ENCODE measurements at places on chromosomes 12 and 14.

- no peak for DNase-seq
These were observed 12.4 kb downstream of the CALM1 start for GRCh38 chr14:90409209-90409730.

GRCh38 chr14:77869340-77869739, 69.4 kb downstream of the ADCK1 start:
- no peak for DNase-seq

- DNase-seq: no peak
These were observed 71.2 kb upstream of the HOXC13 start for GRCh38 chr12:53867216-53868012.

GRCh38 chr12:52611080-52611468, 7.3 kb downstream of the KRT73 start:
- no peak for DNase-seq

GRCh38 chr12:6826734-6827436, 1.3 kb upstream of the P3H3 start:
- no peak for DNase-seq

GRCh38 chr12:7966563-7966962, 30.6 kb upstream of the SLC2A3 start:
- no peak for DNase-seq

GRCh38 chr12:86911973-86912372, 655.8 kb upstream of the MGAT4C start:
- DNase-seq: no peak

- DNase-seq: no peak
These were observed 9.8 kb downstream of the ISCA2 start for GRCh38 chr14:74503291-74503937.

DNA sequence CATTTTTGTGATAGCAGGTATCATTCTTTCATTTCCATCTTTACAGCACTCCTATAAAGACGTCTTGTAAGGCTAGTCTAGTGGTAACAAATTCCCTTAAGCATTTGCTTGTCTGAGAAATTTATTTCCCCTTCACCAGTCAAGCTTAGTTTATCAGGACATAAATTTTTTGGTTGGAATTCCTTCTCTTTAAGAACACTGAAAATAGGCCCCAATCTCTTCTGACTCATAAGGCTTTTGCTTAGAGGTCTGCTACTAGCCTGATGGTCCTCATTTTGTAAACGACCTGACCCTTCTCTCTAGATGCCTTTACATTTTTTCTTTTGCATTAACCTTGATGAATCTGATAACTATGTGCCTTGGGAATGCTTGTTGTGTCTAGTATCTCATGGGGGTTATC, 20.3 kb downstream of the OLR1 start:
- no peak for DNase-seq

DNA sequence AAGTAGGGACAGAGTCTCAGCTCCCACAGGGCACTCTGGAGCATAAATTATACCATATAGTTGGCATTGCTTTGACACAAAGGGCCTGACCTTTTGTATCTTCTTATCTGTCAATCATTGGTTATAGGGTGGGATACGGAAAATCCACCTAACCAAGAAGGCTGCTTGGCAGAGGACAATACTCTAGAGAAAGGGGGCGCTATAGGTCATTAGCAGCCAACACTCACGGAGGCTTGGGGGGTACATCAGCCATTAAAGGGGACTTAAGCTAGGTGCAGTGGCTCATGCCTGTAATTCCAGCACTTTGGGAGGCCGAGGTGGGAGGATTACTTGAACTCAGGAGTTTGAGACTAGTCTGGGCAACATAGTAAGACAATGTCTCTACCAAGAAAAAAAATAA, 22.9 kb downstream of the SPTSSA start:
- no peak for DNase-seq

Measured in GM12892 (cell line).